ENCODE measurements at places on chromosomes 12 and 14.

DNA sequence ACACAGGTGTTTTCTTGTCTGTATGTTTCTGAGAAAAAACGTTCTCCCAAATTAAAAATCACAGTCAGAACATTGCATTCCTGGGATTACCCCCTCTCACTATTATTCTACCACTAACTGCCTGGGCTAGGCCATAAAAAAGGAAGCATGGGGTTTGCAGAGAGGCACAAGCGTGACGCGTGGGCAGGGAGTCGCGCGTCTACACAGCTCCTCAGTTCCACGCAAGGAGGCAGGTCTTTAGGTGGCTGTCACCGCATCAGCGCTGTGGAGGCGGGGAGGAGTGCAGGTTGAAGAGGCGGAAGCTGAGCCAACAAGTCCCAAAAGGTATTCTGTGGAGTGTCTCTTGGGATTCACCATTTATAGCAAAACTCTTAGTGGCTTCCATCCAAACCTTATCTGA is 109.9 kb downstream of the RIMBP2 start:
- H3K36me3 ChIP-seq: no peaks in the 10 kb centered on the region
- H3K4me1 ChIP-seq: no peaks in the 10 kb centered on the region
- no peak overlapping the region for H3K4me3 ChIP-seq
- no peak overlapping the region for H3K27ac ChIP-seq
- H3K27me3 ChIP-seq: no peaks in the 10 kb centered on the region
- DNase-seq: no peak

DNA sequence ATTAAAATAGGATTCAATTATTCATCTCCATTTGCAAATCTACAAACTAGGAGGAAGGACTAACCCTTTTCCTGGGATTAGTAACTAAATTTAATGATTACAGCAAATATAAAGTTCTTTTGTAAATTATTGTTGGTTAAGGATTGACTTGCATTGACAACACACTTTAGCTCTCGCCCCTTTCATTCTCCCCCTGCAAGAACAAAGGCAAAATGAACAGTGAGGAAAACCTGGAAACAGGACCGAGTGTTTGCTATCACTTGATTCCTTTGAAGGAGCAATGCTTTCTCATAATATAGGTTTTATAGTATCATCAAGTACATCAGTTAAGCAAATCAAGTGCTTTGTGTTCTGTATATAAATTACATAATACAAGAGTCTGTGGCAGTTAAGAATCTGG is 7.4 kb upstream of the COX16 start:
- no peaks in the 10 kb centered on the region for H3K36me3 ChIP-seq
- H3K4me3 ChIP-seq: no peak overlapping the region
- no peaks in the 10 kb centered on the region for H3K4me1 ChIP-seq
- H3K27ac ChIP-seq: no peak overlapping the region

DNA sequence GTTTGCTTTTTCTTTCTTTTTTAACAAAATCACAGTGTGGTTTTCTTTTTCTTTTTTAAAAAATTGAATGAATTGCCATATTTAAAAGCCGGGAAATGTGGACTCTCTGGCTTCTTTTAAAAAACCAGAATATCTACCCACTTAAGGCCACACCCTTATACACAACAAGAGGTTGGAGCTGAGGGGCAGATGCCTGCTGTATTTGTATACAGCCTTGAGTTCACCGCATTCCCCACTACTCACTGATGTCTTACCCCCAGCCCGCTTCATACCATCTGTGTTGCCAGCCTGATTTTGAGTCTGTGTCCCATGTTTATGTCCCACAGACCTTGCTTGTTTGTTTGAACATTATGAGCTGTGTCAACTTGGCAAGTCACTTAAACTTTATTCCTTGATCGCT is 14.3 kb downstream of the JDP2 start:
- H3K27ac ChIP-seq: no peak overlapping the region
- H3K4me1 ChIP-seq: no peaks in the 10 kb centered on the region
- H3K36me3 ChIP-seq: no peaks in the 10 kb centered on the region
- H3K27me3 ChIP-seq: no peaks in the 10 kb centered on the region
- no peak for DNase-seq

DNA sequence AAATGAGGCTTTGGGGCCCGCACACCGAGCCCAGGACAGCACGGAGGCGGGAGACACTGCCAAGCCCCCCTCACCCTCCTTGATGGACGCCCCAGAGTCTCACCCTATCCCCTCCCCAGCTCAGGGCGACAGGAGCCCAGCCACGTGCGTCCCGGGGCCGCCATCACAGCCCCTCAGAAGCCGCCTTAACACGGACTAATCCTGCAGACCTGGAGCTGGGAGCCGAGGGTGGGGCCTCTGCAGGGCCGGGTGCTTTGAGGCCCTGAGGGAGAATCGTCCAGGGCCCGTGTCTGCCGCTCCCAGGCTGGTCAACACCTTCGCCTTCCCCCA is 79.7 kb upstream of the FBRSL1 start:
- no peak overlapping the region for H3K27ac ChIP-seq
- DNase-seq: no peak
- no peak overlapping the region for H3K4me3 ChIP-seq
- no peaks in the 10 kb centered on the region for H3K36me3 ChIP-seq
- peaks cover 10% of the 10 kb centered on the region for H3K4me1 ChIP-seq

GRCh38 chr12:57296291-57296690 is 45.3 kb upstream of the STAC3 start:
- no peak overlapping the region for H3K4me3 ChIP-seq
- DNase-seq: no peak
- peaks cover 42% of the 10 kb centered on the region for H3K36me3 ChIP-seq
- H3K27ac ChIP-seq: no peak overlapping the region
- no peaks in the 10 kb centered on the region for H3K4me1 ChIP-seq

GRCh38 chr12:116189692-116190091 is 87.8 kb downstream of the MED13L start:
- DNase-seq: no peak
- no peak overlapping the region for H3K27ac ChIP-seq
- H3K4me3 ChIP-seq: no peak overlapping the region
- H3K36me3 ChIP-seq: no peaks in the 10 kb centered on the region

GRCh38 chr12:51008329-51009055 is 17.7 kb downstream of the SLC11A2 start:
- H3K4me1 ChIP-seq: peaks cover 18% of the 10 kb centered on the region
- H3K4me3 ChIP-seq: no peak overlapping the region
- no peaks in the 10 kb centered on the region for H3K27me3 ChIP-seq
- H3K27ac ChIP-seq: no peak overlapping the region
- DNase-seq: no peak

DNA sequence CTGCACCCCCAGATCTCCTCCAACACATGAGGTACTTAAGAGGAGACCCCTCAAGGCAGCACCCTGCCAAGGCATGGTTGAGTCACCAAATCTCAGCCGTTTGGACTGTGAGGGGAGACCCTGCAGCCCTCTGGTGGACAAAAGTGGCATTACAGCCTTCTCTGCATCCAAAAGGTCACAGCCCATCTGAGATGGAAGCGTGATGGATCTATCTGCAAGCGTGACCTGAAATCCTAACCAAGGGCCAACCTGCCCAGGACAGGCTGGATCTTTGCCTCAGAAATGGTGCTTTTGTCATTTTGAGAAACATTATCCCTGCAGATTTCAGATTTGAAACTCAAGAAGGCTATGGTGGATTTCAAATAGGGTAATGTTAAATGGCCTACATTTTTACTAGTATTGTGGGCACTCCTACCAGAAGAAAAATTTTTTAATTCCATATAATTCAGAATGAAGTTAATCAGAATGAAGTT is 23.7 kb upstream of the DHRS4 start:
- H3K27me3 ChIP-seq: no peaks in the 10 kb centered on the region
- no peak overlapping the region for H3K4me3 ChIP-seq
- no peaks in the 10 kb centered on the region for H3K36me3 ChIP-seq
- no peaks in the 10 kb centered on the region for H3K4me1 ChIP-seq

GRCh38 chr12:46357438-46358324 is 14.9 kb downstream of the SLC38A2 start:
- no peak for DNase-seq
- no peaks in the 10 kb centered on the region for H3K27me3 ChIP-seq
- H3K36me3 ChIP-seq: peaks cover 33% of the 10 kb centered on the region
- H3K4me1 ChIP-seq: peaks cover under 1% of the 10 kb centered on the region
- H3K27ac ChIP-seq: no peak overlapping the region

DNA sequence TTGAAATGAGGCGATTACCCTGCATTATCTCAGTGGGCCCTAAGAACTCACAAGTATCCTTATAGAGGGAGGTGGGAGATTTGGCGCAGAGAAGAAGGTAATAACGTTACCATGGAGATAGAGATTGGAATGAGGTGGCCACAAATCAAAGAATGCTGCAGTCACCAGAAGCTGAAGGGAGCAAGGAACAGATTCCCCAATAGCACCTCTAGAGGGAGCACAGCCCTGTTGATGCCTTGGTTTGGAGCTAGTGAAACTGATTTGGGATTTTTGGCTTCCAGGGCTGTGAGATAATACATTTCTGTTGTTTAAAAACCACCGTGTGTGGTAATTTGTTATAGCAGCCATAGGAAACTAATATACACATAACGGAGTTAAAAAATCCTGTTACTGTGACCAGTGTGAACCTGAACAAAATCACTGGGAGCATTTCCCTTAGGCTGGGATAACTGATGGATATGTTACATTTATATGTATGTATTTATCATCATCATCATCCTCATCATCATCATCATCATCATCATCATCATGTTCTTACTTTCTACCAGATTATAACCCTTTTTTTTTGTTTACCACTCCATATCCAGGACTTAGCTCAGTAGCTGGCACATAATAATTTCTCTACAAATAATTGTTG is 100.3 kb downstream of the LIN7A start:
- no peaks in the 10 kb centered on the region for H3K36me3 ChIP-seq
- no peak overlapping the region for H3K4me3 ChIP-seq
- H3K27me3 ChIP-seq: no peaks in the 10 kb centered on the region
- H3K27ac ChIP-seq: no peak overlapping the region
- H3K4me1 ChIP-seq: no peaks in the 10 kb centered on the region
- no peak for DNase-seq

- peaks cover 31% of the 10 kb centered on the region for H3K36me3 ChIP-seq
- no peak overlapping the region for H3K27ac ChIP-seq
- no peaks in the 10 kb centered on the region for H3K4me1 ChIP-seq
- no peak for DNase-seq
- H3K27me3 ChIP-seq: no peaks in the 10 kb centered on the region
- no peak overlapping the region for H3K4me3 ChIP-seq
These were observed 13.8 kb upstream of the KANSL2 start for GRCh38 chr12:48695859-48696258.

DNA sequence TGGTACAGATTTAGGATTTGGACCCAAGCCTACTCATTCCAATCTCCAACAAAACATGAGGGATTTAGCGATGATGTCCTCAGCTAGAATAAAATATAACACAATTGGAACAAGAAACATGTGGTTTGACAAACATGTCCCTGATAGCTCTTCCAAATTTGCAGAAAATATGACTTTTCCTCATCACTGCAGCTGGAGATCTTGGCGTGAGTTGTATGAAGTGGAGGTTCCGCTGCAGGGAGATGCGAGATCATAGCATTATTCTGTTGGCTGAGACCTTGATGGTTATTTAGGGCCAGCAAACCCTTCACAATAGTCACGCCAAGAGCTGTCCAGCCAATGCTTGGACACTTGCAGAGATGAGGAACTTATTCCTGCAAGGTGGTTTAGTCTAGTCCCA is 413.4 kb upstream of the TBX3 start:
- no peak overlapping the region for H3K4me3 ChIP-seq
- H3K27ac ChIP-seq: no peak overlapping the region
- DNase-seq: no peak

DNA sequence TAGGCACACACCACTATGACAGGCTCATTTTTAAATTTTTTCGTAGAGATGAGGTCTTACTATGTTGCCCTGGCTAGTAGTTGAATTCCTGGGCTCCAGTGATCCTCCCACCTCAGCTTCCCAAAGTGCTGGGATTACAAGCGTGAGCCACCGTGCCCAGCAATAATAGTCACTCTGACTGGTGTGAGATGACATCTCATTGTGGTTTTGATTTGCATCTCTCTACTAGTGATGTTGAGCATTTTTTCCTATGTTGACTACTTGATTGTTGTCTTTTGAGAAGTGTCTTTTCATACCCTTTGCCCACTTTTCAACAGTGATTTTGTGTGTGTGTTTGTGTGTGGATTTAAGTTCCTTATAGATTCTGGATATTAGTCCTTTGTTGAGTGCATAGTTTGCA is 26.3 kb downstream of the ATP2A2 start:
- peaks cover 14% of the 10 kb centered on the region for H3K4me1 ChIP-seq
- H3K4me3 ChIP-seq: no peak overlapping the region
- no peak for DNase-seq
- no peak overlapping the region for H3K27ac ChIP-seq
- H3K27me3 ChIP-seq: no peaks in the 10 kb centered on the region
- H3K36me3 ChIP-seq: peaks cover 5% of the 10 kb centered on the region

DNA sequence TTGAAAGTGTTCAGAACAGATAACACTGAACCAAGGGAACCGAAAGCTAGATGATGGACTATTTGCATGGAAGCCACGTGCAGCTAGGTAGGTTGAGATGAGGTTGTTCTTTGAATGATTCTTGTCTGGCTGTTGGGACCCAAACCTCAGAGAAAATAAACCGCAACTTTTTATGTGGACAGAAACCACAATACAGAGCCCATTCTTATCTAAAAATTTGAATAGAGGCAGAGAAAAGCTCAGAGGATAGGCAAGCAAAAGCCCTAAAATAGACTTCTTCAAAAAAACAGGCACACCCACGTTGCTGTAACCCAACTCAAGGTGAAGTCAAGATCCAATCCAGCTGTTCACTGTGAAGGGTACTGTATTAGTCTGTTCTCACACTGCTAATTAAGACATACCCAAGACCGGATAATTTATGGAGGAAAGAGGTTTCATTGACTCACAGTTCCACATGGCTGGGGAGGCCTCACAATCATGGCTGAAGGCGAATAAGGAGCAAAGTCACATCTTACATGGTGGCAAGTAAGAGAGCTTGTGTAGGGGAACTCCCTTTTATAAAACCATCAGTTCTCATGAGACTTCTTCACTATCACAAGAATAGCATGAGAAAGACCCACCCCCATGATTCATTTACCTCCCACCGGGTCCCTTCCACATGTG is 353.8 kb downstream of the AACS start:
- DNase-seq: no peak
- H3K4me1 ChIP-seq: no peaks in the 10 kb centered on the region
- no peaks in the 10 kb centered on the region for H3K27me3 ChIP-seq
- no peak overlapping the region for H3K4me3 ChIP-seq
- H3K36me3 ChIP-seq: no peaks in the 10 kb centered on the region

DNA sequence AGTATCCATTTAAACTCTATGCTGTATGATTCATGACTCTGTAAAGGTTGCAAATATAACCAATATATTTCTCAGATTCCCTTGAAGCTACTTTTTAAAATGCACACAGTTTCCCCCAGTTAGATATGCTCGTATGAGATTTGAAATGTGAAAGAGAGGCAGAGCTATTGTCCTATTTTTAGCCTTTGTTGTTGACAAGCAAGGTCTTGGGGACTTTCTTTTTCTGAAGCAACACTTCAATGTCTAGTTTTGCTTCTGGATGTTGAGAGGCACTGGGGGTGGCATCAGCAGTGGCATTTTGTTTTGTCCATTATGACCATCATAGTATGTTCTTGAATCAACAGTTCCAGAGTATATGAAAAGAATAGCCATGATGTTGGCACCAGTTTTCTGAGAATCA is 63.4 kb downstream of the ASCL1 start:
- no peaks in the 10 kb centered on the region for H3K36me3 ChIP-seq
- DNase-seq: no peak
- H3K27me3 ChIP-seq: no peaks in the 10 kb centered on the region
- no peak overlapping the region for H3K27ac ChIP-seq
- no peak overlapping the region for H3K4me3 ChIP-seq

GRCh38 chr14:100067971-100068959 is 3.0 kb downstream of the EVL start:
- H3K36me3 ChIP-seq: peaks cover 5% of the 10 kb centered on the region
- peak overlapping the region; percentile 87 for H3K4me3 ChIP-seq
- no peaks in the 10 kb centered on the region for H3K27me3 ChIP-seq
